Activated naive CD8-positive, alpha-beta T cell treated with anti-CD3 and anti-CD28 coated beads, Interleukin-2, amount 10 ng/mL, durations not matched to agents 7 days and 5 days (primary cell): ENCODE measurements at places on chromosomes 2 and 18. TPM values are rescaled to one million over a fixed set of nuclear protein-coding genes. Genes with fewer than 3 reads are reported as not detected.

DNA sequence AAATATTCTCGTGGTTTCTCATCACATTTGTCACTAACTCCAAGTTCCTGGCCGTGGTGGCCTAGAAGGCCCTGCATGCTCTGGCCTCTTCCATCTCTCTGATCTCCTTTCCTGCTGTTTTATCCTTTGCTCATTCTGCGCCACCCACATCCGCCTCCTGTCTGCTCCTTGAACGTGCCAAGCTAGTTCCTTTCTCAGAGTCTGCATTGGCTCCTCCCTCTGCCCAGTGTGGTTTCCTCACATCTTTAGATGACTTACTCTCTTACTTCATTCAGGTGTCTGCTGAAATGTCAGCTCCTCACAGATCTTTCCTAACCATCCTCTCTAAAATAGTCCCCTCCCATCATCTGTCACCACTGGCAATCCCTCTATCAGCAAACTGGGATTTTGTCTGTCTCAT is 158.6 kb upstream of the RBMS1 start:
- peaks cover 27% of the 10 kb centered on the region for H3K4me1 ChIP-seq
- peak overlapping the region; percentile 75 for H3K27ac ChIP-seq
- H3K36me3 ChIP-seq: no peaks in the 10 kb centered on the region
- peak overlapping the region; percentile 69 for H3K4me3 ChIP-seq
- H3K27me3 ChIP-seq: peaks cover 10% of the 10 kb centered on the region

GRCh38 chr2:145108959-145109710 is 589.2 kb upstream of the ZEB2 start:
- no peaks in the 10 kb centered on the region for H3K36me3 ChIP-seq
- H3K27ac ChIP-seq: no peak overlapping the region
- no peaks in the 10 kb centered on the region for H3K4me1 ChIP-seq
- no peak for DNase-seq
- H3K4me3 ChIP-seq: no peak overlapping the region
- peaks cover 2% of the 10 kb centered on the region for H3K27me3 ChIP-seq

DNA sequence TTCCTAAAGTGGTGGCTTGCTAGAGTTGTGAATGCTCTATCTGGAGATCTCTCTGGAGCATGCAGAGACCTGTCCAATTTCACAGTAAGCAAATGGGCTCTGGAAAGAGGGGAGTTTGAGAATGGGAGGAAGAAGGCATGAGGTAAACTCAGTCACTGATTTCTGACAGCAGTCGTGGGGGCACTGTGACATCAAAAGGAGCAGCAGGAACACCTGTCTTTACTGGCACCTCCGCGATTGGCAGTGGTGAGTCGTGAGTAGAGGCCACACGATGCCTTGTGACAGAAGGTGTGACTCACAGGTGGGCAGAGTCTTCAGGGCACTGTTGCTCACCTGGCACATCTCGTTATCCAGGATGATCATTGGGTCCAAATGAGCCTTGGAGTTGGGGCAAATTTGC is 38.8 kb upstream of the CAVIN2 start:
- H3K27me3 ChIP-seq: peaks cover 2% of the 10 kb centered on the region
- H3K36me3 ChIP-seq: no peaks in the 10 kb centered on the region
- no peak for DNase-seq
- H3K27ac ChIP-seq: no peak overlapping the region

DNA sequence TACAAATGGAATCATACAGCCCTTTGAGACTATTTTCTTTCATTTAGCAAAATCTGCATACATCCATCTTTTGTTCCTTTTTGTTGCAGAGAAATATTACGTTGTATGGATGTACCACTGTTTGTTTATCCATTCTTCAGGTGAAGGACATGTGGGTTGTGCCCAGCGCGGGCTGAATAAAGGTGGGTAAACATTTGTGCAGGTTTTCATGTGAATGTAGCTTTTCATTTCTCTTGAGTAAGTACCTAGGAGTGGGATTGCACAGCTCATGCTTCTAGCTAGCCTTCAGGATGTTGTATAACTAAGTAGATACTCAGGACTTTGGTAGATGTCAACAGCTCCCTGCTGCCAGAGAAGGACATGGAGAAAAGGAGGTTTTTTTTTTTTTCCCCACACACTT is 50.6 kb upstream of the SPRED2 start:
- no peak overlapping the region for H3K4me3 ChIP-seq
- H3K27me3 ChIP-seq: no peaks in the 10 kb centered on the region
- H3K27ac ChIP-seq: no peak overlapping the region
- H3K36me3 ChIP-seq: no peaks in the 10 kb centered on the region
- DNase-seq: no peak

The CROCC2 gene
- not detected for total RNA-seq

DNA sequence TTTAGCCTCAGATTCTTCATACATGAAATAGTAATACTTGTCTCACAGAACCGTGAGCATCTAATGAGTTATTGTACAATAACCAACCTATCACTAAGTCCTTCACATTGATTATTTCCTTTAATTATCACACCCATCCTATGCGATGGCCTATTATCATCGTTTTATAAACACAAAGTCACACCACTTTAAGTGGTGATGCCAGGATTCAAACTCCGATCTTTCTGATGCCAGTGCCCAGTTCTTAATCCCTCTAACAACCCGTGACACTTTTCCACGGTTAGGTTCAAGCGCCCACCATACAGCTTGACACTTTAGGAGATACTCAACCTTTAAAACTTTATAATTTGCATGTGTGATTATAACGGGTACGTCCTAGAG is 523 bp upstream of the ALMS1 start:
- peaks cover 27% of the 10 kb centered on the region for H3K4me1 ChIP-seq
- peak overlapping the region; percentile 89 for H3K27ac ChIP-seq
- H3K4me3 ChIP-seq: peak overlapping the region; percentile 93
- peaks cover 15% of the 10 kb centered on the region for H3K27me3 ChIP-seq

- no peaks in the 10 kb centered on the region for H3K27me3 ChIP-seq
- peaks cover 18% of the 10 kb centered on the region for H3K4me1 ChIP-seq
- H3K36me3 ChIP-seq: peaks cover 2% of the 10 kb centered on the region
- peak overlapping the region; percentile 91 for H3K27ac ChIP-seq
- DNase-seq: peak; percentile 52
- peak overlapping the region; percentile 74 for H3K4me3 ChIP-seq
Observed at GRCh38 chr2:206859330-206859739, 80.0 kb upstream of the CPO start.

The PRKAG3 gene
- total RNA-seq: not detected

The IFIH1 gene
- total RNA-seq: 50.4 TPM

- DNase-seq: peak; percentile 79
- H3K4me1 ChIP-seq: peaks cover 15% of the 10 kb centered on the region
- H3K4me3 ChIP-seq: peak overlapping the region; percentile 51
- H3K36me3 ChIP-seq: no peaks in the 10 kb centered on the region
- H3K27ac ChIP-seq: peak overlapping the region; percentile 79
- H3K27me3 ChIP-seq: peaks cover 11% of the 10 kb centered on the region
Observed at GRCh38 chr2:112259509-112260294, 4.9 kb upstream of the ZC3H8 start.

GRCh38 chr2:183078163-183078463 is 434 bp upstream of the DUSP19 start:
- peaks cover 17% of the 10 kb centered on the region for H3K27me3 ChIP-seq
- H3K27ac ChIP-seq: no peak overlapping the region
- H3K4me3 ChIP-seq: peak overlapping the region; percentile 92
- peaks cover 10% of the 10 kb centered on the region for H3K4me1 ChIP-seq
- peak; percentile 33 for DNase-seq

DNA sequence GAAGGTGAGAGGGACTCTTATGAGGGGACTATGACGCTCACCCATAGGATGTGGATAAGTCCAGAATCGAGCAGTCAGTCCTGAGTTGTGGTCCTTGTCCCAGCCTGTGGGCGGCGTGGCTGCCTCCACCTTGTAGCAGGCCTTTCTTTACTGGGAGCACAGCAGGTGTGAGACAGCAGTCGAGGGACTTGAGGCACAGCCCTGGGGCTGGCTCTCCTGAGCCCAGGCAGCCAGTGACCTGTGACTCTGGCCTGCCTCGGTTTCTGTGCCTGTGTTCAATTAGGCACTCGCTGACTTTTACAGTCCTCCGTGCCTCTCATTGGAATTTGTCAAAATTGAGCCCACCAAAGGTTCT is 8.3 kb downstream of the PPP1R7 start:
- peaks cover 5% of the 10 kb centered on the region for H3K36me3 ChIP-seq
- H3K27me3 ChIP-seq: no peaks in the 10 kb centered on the region
- H3K4me3 ChIP-seq: no peak overlapping the region
- peaks cover 4% of the 10 kb centered on the region for H3K4me1 ChIP-seq
- H3K27ac ChIP-seq: no peak overlapping the region
- no peak for DNase-seq

- H3K4me3 ChIP-seq: no peak overlapping the region
- no peaks in the 10 kb centered on the region for H3K4me1 ChIP-seq
- H3K36me3 ChIP-seq: no peaks in the 10 kb centered on the region
Observed at GRCh38 chr2:187502467-187502866, 51.8 kb downstream of the TFPI start.

GRCh38 chr2:113878743-113879142 is 11.1 kb upstream of the ACTR3 start:
- no peak for DNase-seq
- peaks cover 51% of the 10 kb centered on the region for H3K4me1 ChIP-seq
- H3K27ac ChIP-seq: peak overlapping the region; percentile 73
- H3K4me3 ChIP-seq: peak overlapping the region; percentile 55
- no peaks in the 10 kb centered on the region for H3K27me3 ChIP-seq

GRCh38 chr2:151576080-151576479 is 158.2 kb downstream of the NEB start:
- H3K4me1 ChIP-seq: no peaks in the 10 kb centered on the region
- no peaks in the 10 kb centered on the region for H3K27me3 ChIP-seq
- H3K4me3 ChIP-seq: no peak overlapping the region

- H3K36me3 ChIP-seq: peaks cover 16% of the 10 kb centered on the region
- H3K27me3 ChIP-seq: no peaks in the 10 kb centered on the region
- DNase-seq: no peak
- H3K27ac ChIP-seq: peak overlapping the region; percentile 94
- peak overlapping the region; percentile 95 for H3K4me3 ChIP-seq
Observed at GRCh38 chr2:206160125-206160806, 571 bp downstream of the EEF1B2 start.

The SLC9A4 gene
- 0.06 TPM for total RNA-seq

The SDC1 gene
- not detected for total RNA-seq

The ABCB11 gene
- total RNA-seq: 0.28 TPM

GRCh38 chr2:3659447-3660432 is 1.7 kb downstream of the ALLC start:
- no peaks in the 10 kb centered on the region for H3K27me3 ChIP-seq
- H3K27ac ChIP-seq: no peak overlapping the region
- H3K36me3 ChIP-seq: no peaks in the 10 kb centered on the region
- no peak overlapping the region for H3K4me3 ChIP-seq

DNA sequence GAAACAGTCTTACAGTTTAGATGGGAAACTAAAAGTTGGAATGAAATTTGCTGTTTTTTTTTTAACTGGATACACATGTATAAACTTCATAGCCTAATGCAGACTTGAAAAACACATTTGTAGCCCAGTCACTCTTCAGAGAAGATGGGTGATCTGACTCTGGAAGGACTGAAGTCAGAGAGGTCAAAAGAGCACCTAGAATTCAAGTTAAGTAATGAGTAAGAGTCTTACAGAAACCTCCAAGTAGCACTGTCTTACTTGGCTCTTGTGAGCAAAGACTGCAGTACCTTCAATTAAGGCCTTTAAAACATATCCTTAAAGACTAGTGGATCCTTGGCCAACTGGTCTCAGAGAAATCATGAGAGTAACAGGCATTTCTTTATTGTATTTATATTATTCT is 41.9 kb downstream of the TRAPPC8 start:
- peaks cover 2% of the 10 kb centered on the region for H3K4me1 ChIP-seq
- H3K27ac ChIP-seq: no peak overlapping the region
- H3K4me3 ChIP-seq: no peak overlapping the region
- H3K36me3 ChIP-seq: peaks cover 16% of the 10 kb centered on the region
- no peaks in the 10 kb centered on the region for H3K27me3 ChIP-seq

DNA sequence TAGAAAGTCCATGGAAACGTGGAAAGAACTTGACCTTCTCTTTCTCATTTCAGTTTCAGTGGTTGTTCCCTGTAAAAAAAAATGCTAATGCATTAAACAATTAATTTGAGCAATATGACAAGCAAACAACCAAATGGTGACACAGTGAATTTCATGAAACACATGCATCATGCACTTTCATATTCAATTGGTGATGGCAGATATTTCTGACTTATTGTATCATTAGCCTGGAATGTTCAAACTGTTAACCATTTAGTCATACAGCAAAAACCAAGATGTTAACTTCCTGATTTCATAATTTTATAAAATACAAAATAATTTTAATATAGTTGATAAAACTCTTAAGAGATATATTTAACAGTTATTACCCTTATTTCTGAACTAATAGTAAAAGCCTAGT is 85.5 kb downstream of the SCN1A start:
- no peaks in the 10 kb centered on the region for H3K36me3 ChIP-seq
- DNase-seq: no peak
- H3K27me3 ChIP-seq: peaks cover 10% of the 10 kb centered on the region
- H3K4me3 ChIP-seq: no peak overlapping the region
- H3K27ac ChIP-seq: no peak overlapping the region
- H3K4me1 ChIP-seq: no peaks in the 10 kb centered on the region

DNA sequence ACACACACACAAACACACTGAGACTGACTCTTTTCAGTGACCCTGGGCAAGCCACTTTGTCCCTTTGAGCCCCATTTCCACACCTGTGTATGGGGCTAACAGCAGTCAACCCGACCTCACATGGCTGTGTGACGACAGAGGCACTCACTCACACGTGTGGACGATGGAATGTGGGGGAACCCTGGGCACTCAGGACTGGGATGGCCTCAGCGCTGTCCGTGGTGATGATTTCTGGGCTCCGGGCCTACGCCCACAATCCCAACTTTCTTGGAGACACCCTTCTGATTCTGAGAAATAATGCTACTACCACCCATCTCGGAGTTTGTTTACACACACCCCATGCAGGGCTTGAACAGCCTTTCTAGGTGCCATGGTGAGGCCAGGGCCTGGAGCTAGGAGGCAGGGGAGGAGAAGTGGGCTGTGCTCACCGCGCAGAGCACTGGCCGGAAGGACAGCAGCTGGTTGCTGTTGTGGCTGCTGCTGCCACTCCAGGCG is 1.5 kb downstream of the CRYBA2 start:
- no peak for DNase-seq
- peaks cover 88% of the 10 kb centered on the region for H3K27me3 ChIP-seq
- H3K4me1 ChIP-seq: peaks cover 4% of the 10 kb centered on the region
- H3K36me3 ChIP-seq: no peaks in the 10 kb centered on the region
- no peak overlapping the region for H3K4me3 ChIP-seq

The RTP5 gene
- 0.53 TPM for total RNA-seq

GRCh38 chr2:76667821-76668271 is 854.3 kb downstream of the LRRTM4 start:
- no peaks in the 10 kb centered on the region for H3K27me3 ChIP-seq
- no peaks in the 10 kb centered on the region for H3K4me1 ChIP-seq
- no peak for DNase-seq
- H3K36me3 ChIP-seq: no peaks in the 10 kb centered on the region

The CFAP210 gene
- not detected for total RNA-seq

DNA sequence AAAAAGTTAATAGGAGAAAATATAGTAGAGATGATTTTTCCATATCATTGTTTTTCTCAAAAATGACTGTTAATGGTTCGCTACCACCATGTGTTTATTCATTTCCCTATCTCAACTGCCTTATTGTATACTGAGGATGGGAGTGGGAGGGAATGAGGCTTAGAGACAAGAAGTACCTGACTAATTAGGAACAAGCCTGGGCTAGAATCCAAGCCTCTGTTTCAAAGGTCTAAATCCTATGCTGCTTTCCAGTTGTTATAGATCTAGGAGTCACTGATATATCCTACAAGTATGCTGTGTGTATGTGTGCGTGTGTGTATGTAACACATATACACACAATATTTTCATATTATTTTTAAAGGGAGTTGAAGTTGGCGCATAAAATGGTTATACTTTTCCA is 465.9 kb downstream of the EPHA4 start:
- no peaks in the 10 kb centered on the region for H3K36me3 ChIP-seq
- DNase-seq: no peak
- H3K27me3 ChIP-seq: no peaks in the 10 kb centered on the region
- H3K27ac ChIP-seq: no peak overlapping the region

- H3K4me3 ChIP-seq: no peak overlapping the region
- no peak for DNase-seq
- no peaks in the 10 kb centered on the region for H3K36me3 ChIP-seq
- H3K27me3 ChIP-seq: no peaks in the 10 kb centered on the region
- no peak overlapping the region for H3K27ac ChIP-seq
Observed at GRCh38 chr18:33873112-33873511, 295.1 kb downstream of the ASXL3 start.
